ENCODE measurements at places on chromosomes 2 and 18.

GRCh38 chr2:40434731-40435271 is 17.1 kb downstream of the SLC8A1 start:
- no peak for DNase-seq

DNA sequence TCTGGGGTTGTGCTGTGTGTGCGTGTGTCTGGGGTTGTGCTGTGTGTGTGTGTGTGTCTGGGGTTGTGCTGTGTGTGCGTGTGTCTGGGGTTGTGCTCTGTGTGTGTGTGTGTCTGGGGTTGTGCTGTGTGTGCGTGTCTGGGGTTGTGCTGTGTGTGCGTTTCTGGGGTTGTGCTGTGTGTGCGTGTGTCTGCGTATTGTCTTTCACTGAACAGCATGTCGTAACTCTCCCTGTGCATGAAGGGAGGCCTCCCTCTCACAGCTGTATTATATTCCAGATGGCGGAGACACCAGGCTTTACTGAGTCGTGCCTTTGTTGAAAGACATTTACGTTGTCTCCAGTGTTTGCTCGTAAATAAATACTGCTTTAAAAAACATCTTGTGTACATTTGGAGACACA is 5.9 kb downstream of the ACKR3 start:
- DNase-seq, result no peak

- no peak for DNase-seq
Measured at GRCh38 chr18:26473672-26474071, 74.7 kb downstream of the KCTD1 start.

DNA sequence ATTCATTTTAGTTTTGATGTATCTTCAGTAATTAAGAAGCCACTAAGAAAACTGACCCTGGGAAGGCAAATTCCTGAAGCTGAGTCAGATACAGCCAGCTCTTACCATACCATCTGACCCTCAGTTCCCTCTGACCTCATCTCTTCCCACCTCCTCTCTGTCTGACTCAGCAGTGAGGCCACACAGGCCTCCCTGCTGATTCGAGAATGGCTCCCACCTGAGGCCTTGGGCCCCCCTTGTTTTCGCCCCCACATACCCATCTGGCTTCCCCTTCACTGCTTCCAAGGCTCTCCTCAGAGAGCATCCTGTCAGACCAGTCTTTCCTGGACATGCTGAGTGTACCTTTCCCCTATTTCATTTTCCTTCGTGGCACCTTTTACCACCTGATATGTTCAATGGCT is 71.0 kb upstream of the CYP1B1 start:
- DNase-seq, result no peak

GRCh38 chr2:170771421-170771937 is 1.3 kb downstream of the ERICH2 start:
- no peak for DNase-seq

DNA sequence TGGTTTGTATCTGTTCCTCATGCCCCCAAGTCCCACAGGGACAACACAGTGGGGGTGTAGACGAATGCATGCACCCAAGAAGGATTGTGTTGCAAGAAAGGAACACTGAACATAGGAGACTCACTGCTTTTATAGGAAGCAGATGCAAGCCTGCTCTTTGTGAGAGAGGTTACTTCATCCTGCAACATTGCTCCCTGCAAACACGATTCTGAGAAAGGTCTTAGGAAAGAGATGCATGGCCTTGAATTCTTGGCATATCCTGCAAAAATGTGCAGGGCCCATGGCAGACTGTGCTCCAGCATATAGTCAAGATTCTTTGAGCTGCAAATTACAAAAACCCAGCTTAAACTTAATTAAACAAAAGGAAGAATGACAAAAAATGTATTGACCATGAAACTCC is 312.2 kb upstream of the MGAT5 start:
- no peak for DNase-seq

- DNase-seq, result no peak
Measured at GRCh38 chr2:234691214-234691575, 194.3 kb upstream of the ARL4C start.

DNA sequence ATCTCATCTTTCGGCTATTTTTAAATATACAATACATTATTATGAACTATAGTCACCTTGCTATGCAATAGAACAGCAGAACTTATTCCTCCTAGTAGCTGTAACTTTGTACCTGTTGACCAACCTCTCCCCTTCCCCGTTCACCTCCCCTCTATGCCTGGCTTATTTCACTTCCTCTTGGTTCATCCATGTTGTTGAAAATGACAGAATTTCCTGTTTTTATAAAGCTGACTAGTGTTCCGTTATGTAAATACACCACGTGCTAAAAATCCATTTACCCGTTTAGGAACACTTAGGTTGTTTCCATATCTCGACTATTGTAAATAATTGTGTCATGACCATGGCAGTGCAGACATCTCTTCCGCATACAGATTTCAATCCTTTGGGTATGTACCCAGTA is 10.3 kb downstream of the ALPI start:
- DNase-seq, result no peak

- no peak for DNase-seq
Measured at GRCh38 chr2:127864877-127865276, 6.9 kb upstream of the POLR2D start.
